ACHN (cell line): ENCODE measurements at places on chromosomes 6 and 20.

GRCh38 chr6:34223956-34224940 is 12.4 kb upstream of the HMGA1 start:
- peak; percentile 91 for DNase-seq

DNA sequence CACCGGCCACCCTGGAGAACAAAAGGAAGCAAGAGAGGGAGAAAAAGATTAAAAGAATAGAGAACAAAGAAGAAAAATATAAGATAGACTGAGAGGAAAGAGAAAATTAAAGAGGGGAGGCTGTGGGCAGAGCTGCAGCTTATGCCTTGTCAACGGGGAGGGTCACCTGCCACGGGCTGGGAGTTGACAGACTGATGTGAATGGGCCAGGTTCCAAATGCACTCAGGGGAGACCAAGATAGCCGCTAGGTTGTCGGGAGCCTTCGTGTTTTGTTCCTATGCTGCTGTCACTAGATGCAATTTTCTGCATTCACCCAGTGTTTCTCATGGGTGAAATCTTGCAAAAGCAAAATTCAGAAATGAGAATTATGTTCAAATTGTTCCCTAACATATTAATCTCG is 119.6 kb upstream of the MTHFD1L start:
- DNase-seq, result no peak

GRCh38 chr6:169841907-169842606 is 90.6 kb downstream of the ERMARD start:
- no peak for DNase-seq

GRCh38 chr6:10587656-10588406 is 66.7 kb downstream of the GCNT2 start:
- no peak for DNase-seq

DNA sequence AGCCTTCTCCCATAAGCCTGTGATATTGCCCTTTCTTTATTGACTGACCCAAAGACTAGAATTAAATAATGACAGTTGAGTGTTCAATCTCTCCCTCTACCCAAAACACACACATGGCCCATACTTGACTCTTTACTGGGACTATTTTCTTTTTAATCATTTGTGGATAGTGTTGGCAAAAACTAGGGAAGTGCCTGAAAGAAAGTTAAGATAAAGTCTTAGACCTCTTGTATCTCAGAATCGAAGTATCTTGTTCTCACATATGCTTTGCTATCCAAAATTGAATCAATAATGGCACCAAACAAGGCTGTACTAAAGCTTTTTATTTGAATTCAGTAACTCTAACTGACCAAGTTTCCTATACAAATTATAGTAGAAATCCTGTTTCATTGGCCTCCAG is 19.0 kb downstream of the TMEM244 start:
- no peak for DNase-seq

DNA sequence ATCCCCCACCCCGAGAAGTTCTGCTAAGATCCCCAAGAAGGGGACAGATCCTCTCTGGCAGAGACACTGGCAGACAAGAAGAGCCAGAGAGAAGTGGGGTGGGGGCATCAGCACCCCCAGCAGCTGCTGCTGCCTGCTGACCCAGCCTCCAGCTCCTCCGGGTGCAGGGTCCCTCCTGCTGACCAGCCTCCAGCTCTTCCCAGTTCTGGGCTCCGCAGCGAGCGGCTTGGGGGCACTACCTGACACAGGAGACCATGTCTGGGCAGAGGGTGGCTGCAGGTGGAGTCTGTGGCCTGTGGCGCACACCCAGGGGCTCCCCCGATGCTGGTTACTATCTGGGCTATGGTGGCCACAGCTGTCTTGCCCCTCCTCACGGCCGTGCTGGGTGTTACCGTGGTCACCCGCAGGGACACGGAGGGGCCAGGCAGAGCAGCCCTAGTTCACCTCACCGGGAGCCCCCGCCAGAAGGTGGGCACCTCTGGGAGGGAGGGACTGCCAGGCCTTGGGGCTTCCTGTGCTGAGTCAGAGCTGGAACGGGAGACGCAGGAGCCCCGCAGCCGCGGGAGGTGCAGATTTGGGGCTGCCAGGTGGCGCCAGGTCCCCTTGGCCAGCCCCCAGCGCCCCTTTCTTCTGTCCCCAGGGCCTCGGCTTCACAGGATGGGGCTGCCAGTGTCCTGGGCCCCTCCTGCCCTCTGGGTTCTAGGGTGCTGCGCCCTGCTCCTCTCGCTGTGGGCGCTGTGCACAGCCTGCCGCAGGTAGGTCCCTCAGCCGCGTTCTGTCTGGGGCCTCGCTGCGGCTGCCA is 630 bp downstream of the LIME1 start:
- DNase-seq, result no peak

- DNase-seq, result no peak
These were observed 16.2 kb upstream of the CHRNA4 start for GRCh38 chr20:63377256-63377941.

DNA sequence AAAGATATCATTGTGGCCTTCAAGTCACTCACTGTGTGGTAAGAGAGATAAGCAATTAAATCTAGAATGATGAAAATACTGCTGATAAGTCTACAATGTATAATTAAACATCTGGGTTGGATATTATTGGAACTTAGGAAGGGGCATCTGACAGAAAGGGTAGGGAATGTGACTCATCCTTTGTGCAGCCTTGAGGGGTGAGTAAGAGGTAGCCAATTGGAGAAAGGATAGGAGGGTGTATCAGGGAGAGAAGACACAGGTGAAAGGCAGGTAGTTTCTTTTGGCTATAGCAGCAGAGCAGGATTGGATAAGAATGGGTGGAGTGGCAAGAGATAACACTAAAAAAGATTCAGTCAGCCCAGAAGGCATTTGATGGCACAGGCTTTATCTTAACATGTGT is 182.0 kb downstream of the COL21A1 start:
- DNase-seq, result no peak

GRCh38 chr20:33076662-33077372 is 2.6 kb upstream of the BPIFB4 start:
- DNase-seq, result peak; percentile 9

GRCh38 chr6:143673669-143674068 is 4.1 kb upstream of the PHACTR2 start:
- DNase-seq, result peak; percentile 67

DNA sequence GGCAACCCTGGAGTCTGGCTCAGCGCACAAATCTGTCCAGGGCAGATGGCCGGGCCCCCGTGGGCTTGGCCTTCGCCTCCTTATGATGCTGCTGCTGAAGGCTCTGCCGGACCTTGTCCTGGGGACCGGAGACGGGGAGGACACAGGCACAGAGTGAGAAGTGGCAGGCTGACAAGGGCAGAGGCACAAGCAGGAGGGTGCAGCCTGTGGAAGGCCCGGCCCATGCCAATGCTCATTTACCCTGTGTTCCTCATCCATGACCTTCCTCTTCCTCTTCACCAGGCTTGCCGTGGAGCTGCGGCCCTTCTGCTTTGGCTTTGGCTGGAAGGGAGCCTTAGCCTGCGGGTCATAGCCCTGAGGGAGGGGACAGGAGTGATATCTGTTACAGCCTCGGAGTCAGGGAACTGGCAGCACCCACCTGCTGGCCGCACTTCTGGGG is 2.4 kb downstream of the B3GALT4 start:
- DNase-seq, result no peak

DNA sequence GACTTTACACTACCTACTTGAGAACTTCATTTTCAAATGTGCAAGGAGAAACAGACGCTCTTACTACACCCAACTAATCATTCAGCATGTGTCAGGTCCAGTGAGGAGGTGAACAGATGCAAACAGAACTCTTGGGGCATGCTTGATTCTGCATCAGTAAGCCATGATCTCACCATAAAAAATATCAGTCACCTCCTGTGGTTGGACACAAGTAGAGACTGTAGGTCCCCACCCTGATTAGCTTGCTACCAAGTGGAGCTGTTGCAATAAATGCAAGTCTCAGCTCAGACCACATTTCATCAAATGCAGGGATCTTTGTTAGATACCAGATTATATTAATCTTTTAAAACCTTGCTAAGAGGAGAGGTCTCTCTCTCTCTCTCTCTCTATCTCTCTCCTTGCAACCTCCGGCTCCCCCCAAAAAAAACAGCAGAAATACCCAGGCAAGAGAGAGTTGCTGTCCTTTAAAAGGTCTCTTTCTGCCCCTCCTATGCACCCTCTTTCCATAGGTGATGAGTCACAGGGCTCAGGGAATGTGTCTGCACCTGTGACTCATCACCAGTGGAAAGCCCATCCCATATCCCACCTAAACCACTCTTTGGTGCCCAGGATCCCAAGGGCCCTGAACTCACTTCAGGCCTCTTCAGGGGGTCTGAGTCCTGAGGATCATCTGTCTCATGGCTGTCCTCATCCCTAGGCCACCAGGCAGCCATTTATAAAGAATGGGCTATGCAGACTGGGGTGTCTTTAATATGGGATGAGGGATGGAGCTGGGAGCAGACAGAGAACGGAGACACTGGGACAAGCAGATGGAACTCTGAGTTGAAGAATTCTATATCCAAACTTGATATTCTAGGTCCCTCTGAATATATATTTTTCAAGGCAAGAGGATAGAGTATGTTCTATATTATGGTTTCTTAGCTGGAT is 154.5 kb downstream of the QRSL1 start:
- peak; percentile 63 for DNase-seq

GRCh38 chr20:20019123-20019522 is 2.0 kb downstream of the NAA20 start:
- no peak for DNase-seq

DNA sequence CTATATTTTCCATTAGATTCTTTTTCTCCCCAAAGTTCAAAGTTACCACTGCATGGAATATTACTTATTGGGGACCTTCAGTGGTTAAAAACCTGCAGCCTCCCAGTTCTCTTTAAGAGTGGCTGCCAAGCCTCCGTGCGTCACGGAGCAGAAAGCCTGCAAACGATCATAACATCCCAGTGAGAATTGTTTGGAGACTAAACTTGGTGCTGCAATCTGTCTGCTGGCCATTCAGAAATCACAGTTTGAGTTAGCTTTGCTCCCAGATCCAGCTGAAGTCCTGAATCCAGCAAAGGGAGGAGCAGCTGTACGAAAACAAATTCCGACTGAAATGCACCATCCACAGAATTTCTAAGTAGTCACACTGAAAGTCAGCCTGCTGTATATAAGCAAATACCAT is 213.5 kb upstream of the PDE10A start:
- no peak for DNase-seq

DNA sequence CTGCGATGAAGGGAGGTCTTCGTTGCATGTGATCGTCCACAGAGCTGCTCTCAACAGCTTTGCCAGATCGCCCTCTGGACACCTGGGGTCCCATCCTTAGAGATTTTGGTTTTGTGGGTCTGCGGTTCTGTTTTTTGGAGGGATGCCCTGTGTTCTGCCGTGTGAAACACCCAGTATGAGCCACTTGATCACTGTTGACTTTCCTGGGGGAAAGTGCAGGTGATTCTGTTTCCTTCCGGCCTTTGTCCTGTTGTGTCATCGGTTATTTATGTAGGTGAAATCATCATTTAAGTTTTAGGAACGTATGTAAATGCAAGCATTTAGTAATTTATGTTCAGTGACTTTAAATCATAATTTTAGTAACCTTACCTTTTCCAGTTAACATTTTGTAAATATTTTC is 56.4 kb upstream of the SLC22A1 start:
- DNase-seq, result no peak

GRCh38 chr6:121441477-121441876 is 6.0 kb downstream of the GJA1 start:
- no peak for DNase-seq

DNA sequence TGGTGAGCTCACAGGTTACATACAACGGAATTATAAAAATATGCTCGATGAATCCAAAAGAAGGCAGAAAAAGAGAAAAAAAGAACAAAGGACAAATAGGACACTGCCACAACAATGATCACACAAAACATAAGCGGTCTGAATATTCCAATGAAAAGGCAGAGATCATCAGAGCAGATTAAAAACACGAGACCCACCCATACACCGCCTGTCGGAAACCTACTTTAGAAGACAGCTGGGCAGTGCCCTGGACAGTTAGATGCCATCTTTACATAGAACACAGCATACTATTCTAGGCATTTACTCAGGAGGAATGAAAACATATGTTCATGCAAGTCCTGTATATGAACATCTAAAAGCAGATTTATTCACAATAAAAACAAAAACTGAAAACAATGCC is 204.1 kb downstream of the TTLL2 start:
- no peak for DNase-seq

- DNase-seq, result no peak
These were observed 89.6 kb downstream of the TMEM242 start for GRCh38 chr6:157233686-157234085.

DNA sequence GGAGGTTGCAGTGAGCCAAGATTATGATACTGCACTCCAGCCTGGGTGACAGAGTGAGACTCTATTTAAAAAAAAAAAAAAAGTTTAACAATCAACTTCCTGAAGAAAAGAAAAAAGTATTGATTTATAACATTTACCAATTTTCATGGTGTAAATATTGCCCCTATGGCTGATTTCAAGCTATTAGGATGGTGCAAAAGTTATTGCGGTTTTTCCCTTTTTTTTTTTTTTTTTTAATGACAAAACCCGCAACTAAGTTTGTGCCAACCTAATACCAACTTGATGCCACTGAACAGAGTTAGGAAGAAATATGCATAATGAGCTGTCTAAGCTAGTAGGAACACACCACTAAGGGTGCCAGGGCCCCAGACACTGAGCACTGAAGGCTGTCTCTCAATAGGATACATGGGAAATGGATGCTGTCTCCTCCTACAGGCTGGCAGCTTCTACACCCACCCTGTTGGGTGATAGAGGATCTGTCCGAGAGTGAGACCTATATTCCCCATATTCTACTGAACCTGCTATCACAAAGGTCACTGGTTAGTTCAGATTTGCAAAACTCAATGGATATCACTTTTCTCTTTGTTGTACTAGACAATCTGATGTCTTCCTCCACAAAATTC is 6.5 kb upstream of the PERP start:
- DNase-seq, result no peak

DNA sequence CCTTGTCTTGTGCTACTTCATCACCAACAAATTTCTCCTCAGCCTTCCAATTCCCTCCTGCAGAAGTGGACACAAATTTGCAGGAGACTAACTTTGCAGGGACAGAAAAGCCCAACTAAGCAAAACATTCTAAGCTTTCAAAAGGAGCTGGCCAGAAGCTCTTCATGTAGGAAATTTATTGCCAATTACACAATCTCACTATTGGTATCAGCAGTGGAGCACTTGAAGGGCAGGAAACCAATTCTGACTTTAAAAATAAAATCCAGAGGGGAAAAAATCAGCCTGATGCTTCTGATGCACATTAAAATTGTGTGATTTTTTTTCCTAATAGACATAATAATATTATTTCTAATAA is 193.3 kb downstream of the LY86 start:
- DNase-seq, result no peak

DNA sequence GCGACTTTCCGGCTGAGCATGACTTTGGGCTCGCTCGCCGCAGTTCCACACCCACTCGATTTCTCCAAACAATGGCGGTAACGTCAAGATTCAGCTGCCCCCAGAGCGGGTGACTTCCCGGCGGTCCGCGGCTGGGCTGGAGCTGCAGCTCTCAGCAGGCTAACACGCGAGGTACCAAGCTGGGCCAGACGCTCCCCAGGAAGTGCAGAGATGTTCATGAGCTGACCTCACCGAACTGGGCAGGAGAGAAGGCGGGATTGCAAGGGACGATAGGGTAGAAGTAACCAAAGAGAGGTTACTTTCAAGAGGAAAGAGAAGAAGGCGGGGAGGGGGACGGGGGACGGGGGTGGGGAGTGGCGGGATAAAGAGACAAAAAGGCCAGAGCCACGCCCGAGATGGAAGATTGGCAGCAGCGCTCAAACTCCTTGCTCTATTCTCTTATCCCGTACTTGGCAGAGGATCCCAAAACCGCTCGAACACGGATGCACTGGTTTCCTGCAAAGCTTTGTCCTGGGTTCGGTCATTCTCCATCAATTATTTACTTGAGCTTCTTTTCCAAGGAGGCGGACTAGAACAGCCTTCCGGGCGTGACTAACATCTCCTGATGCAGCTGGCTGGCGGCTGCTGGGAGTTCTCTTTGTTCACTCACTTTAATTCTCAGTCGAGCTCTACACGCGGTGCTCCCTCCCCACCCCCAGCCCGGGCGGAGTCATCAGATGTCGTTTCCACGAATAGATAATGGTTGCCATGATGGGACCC is at the start of gene MTCL3:
Gene MTCL3, minus strand, starts transcription at position 626 of the 759 bp plus-strand sequence.
- peak; percentile 97 for DNase-seq
